ENCODE measurements at places on chromosomes 3 and 15. TPM values are rescaled to one million over a fixed set of nuclear protein-coding genes. Genes with fewer than 3 reads are reported as not detected.

Gene SLC26A6
- 14.6 TPM for total RNA-seq

Gene SPRED1
- 61.1 TPM for total RNA-seq

Gene FOXB1
- not detected for total RNA-seq

Gene DUOX2
- 2.0 TPM for total RNA-seq

Gene KLF15
- 31.1 TPM for total RNA-seq

GRCh38 chr3:9192248-9193025, 57.0 kb downstream of the SRGAP3 start:
- no peak overlapping the region for H3K4me3 ChIP-seq
- H3K27ac ChIP-seq, result no peak overlapping the region
- DNase-seq, result no peak
- H3K27me3 ChIP-seq, result no peaks in the 10 kb centered on the region
- no peaks in the 10 kb centered on the region for H3K36me3 ChIP-seq

- H3K27ac ChIP-seq, result no peak overlapping the region
- H3K4me1 ChIP-seq, result no peaks in the 10 kb centered on the region
- no peak overlapping the region for H3K4me3 ChIP-seq
- no peak for DNase-seq
These were observed 144.1 kb upstream of the HACD2 start for GRCh38 chr3:123728991-123729390.

DNA sequence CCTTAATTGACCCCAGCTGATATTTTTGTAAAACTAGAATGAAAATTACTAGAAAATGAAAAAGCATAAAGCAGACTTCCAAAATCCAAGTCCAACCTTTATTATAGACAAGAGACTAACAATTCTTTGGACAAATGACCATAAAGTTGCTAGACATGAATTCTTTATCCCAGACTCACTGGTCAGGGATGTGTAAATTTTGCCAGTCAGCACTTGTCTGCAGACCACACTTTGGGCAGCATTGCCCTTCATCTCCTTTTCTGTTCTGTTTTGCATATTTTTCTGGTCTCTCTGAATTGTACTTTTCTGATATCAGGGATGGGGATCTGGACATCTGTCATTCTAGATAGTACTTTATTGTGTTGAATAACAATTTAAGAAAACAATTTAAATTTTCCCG, 10.1 kb upstream of the RBMS3 start:
- H3K36me3 ChIP-seq, result no peaks in the 10 kb centered on the region
- H3K4me3 ChIP-seq, result no peak overlapping the region
- H3K27ac ChIP-seq, result no peak overlapping the region
- H3K27me3 ChIP-seq, result no peaks in the 10 kb centered on the region

GRCh38 chr3:177405191-177405672, 207.9 kb upstream of the TBL1XR1 start:
- H3K27ac ChIP-seq, result no peak overlapping the region
- no peaks in the 10 kb centered on the region for H3K36me3 ChIP-seq
- no peak for DNase-seq
- no peaks in the 10 kb centered on the region for H3K27me3 ChIP-seq
- H3K4me1 ChIP-seq, result no peaks in the 10 kb centered on the region

GRCh38 chr3:61562721-61563312, 1.4 kb downstream of the PTPRG start:
- H3K27me3 ChIP-seq, result no peaks in the 10 kb centered on the region
- H3K4me1 ChIP-seq, result peaks cover 7% of the 10 kb centered on the region
- peak overlapping the region; percentile 98 for H3K27ac ChIP-seq
- peak overlapping the region; percentile 66 for H3K4me3 ChIP-seq
- peak; percentile 56 for DNase-seq

- H3K27ac ChIP-seq, result peak overlapping the region; percentile 91
- peak; percentile 79 for DNase-seq
- H3K4me3 ChIP-seq, result peak overlapping the region; percentile 34
- no peaks in the 10 kb centered on the region for H3K36me3 ChIP-seq
- H3K4me1 ChIP-seq, result peaks cover 50% of the 10 kb centered on the region
These were observed 550 bp downstream of the CCDC9B start for GRCh38 chr15:40340038-40340739.

GRCh38 chr15:80710635-80711554, 15.8 kb downstream of the ABHD17C start:
- no peaks in the 10 kb centered on the region for H3K36me3 ChIP-seq
- H3K27me3 ChIP-seq, result no peaks in the 10 kb centered on the region
- no peaks in the 10 kb centered on the region for H3K4me1 ChIP-seq
- DNase-seq, result no peak
- no peak overlapping the region for H3K4me3 ChIP-seq

DNA sequence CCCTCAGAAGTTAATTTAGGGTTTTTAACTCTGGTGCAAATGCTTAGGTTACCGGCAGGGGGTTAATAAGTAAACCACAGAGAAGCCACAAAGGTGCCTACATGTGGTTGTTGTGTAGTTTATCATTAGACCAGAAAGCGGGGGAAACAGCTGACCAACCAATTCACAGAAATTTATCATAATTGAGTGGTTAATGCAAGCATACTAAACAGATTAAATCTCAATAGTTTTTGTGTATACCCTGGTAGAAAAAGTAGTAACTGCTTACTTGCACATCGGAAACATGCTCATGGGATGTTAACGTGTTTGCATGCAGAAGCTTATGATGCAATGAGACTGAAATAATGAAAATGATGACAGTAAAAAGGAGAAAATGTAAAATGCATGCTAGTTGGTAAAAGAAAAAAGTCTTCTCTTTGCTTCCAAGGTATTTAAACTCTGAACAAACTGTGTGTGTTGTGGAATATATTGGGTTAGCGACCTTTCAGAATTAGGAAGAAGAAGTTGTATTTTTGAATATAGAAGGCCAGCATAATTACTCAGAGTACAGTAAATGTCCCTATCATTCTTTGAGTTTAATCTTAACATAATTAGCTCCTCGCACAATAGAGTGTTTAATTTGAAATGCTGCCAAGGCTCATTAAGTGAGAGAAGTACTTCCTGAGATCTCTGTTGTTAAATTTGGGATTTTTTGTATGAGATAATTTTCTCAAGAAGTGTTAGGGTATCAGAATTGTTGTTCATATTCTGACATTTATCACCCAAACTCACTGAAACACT, 316.2 kb downstream of the PTPRG start:
- no peaks in the 10 kb centered on the region for H3K36me3 ChIP-seq
- H3K4me3 ChIP-seq, result no peak overlapping the region
- no peaks in the 10 kb centered on the region for H3K27me3 ChIP-seq

- no peak overlapping the region for H3K4me3 ChIP-seq
- H3K4me1 ChIP-seq, result no peaks in the 10 kb centered on the region
- no peaks in the 10 kb centered on the region for H3K27me3 ChIP-seq
- H3K27ac ChIP-seq, result no peak overlapping the region
- no peak for DNase-seq
- no peaks in the 10 kb centered on the region for H3K36me3 ChIP-seq
These were observed 5.9 kb downstream of the PRSS50 start for GRCh38 chr3:46711760-46712159.

- peaks cover 4% of the 10 kb centered on the region for H3K27me3 ChIP-seq
- H3K4me3 ChIP-seq, result no peak overlapping the region
- H3K27ac ChIP-seq, result no peak overlapping the region
- H3K4me1 ChIP-seq, result no peaks in the 10 kb centered on the region
- DNase-seq, result peak; percentile 11
These were observed 7.5 kb downstream of the C3orf22 start for GRCh38 chr3:126551121-126551838.

GRCh38 chr3:73056014-73056844, 5.2 kb upstream of the EBLN2 start:
- DNase-seq, result peak; percentile 82
- H3K27me3 ChIP-seq, result no peaks in the 10 kb centered on the region
- H3K36me3 ChIP-seq, result peaks cover 5% of the 10 kb centered on the region
- peaks cover 12% of the 10 kb centered on the region for H3K4me1 ChIP-seq
- no peak overlapping the region for H3K4me3 ChIP-seq

GRCh38 chr15:83927704-83928391, 273.9 kb downstream of the ADAMTSL3 start:
- H3K4me1 ChIP-seq, result no peaks in the 10 kb centered on the region
- no peaks in the 10 kb centered on the region for H3K36me3 ChIP-seq
- no peak for DNase-seq
- H3K27me3 ChIP-seq, result no peaks in the 10 kb centered on the region

DNA sequence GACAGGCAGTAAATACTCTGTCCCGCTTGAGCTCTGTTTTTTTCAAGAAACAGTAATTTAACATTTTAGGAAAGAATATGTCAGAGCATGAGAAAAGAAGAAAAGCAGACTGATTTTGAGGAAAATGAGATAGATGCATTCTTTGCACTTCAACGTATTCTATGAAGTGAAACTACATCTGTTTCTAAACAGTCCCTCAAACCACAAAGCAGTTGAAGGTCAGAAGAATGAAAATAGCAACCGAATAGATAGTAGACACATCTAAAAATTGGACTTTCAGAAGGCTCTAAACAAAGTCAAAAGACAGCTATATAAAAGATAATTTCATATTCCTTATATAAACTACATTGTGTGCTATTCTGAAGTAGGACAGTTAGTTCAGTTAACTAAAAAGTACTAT, 172.6 kb upstream of the LRRC3B start:
- no peak overlapping the region for H3K27ac ChIP-seq
- H3K4me1 ChIP-seq, result no peaks in the 10 kb centered on the region
- H3K36me3 ChIP-seq, result no peaks in the 10 kb centered on the region
- DNase-seq, result no peak
